Activated CD8-positive, alpha-beta memory T cell treated with anti-CD3 and anti-CD28 coated beads for 1 hour (primary cell): ENCODE measurements at places on chromosomes 6 and 20.

- DNase-seq = no peak
These were observed 278.7 kb upstream of the CITED2 start for GRCh38 chr6:139653111-139653510.

DNA sequence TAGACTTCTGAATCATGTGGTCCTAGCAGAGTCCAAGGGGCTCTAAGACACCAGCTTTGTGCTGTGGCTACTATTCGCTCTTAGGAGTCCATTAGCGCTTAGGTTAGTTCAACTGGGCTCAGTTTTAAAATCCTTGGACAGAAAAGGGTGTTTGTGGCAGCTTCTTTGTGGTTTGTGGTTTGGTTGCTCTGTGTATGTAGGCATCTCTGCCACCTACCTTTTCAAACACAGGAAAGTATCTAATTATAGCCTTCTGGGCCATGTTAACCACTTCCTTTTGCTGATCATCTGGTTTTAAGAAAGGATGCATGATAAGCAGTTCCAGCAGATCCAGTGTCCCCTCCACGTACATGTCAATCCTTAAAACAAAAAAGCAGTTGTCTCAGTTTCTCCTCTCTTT is 10.8 kb downstream of the GSTA4 start:
- no peak for DNase-seq

DNA sequence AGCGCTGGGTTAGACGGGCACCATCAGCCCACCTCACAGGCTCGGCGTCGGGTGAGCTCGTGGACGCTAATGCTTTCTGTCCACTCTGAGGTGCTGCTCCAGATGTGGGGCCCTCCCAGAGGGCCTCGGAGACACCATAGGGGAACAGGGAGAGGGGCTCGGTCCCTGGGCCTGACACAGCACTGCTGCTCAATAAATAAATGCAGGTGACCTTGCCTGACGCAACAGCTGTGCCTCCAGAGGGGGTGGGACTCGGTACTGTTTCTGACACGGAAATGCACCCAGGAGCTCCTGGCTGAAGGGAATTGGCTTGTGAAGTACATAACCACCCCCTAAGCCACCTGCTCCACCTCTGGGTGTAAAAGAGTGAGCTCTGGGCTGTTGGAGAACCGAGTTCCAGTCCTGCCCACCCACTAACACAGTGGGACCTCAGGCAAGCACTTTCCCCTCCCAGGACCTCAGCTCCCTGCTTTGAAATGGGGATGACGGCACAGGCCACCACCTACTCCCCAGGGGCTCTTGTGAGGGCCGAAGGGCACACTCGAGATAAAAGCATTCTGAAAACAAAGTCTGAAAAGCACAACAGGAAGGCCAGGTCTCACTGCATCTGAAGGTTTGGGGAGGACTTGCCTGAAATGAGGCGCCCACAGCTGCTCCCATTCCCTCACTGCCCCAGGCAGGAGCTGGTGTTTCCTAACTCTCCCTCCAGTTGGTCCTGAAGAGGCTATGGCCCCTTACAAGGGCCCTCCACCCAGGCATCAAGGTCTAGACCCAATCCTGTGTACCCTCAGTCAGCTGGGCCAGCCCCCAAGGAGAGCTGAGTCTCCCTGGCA is 6.7 kb downstream of the KCNK15 start:
- DNase-seq = no peak

- no peak for DNase-seq
These were observed 6.0 kb downstream of the CNPY3 start for GRCh38 chr6:42935322-42935721.

- no peak for DNase-seq
These were observed 179.3 kb downstream of the CARMIL1 start for GRCh38 chr6:25458485-25458884.

GRCh38 chr6:13076575-13076974 is 251.8 kb downstream of the TBC1D7 start:
- DNase-seq = no peak

DNA sequence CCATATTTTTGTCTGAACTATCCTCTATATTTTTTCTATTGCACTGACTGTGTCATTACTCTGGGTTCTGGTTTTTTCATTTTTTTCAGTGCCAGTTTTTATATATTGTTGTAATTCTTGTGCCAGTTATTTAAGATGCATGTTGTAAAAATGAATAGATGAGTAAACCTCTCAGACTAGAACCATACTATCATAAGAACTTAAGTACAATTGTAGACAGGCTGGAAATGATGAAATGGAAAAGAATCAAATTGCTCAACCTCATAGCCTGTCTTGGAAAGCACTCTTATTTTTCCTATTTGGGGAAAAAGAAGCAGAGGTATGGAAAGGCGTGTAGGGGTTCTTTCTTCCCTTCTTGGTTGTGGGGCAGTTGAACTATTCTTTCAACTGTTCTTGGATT is 30.2 kb downstream of the PANK2 start:
- DNase-seq = no peak

- DNase-seq = no peak
These were observed 23.0 kb downstream of the USP49 start for GRCh38 chr6:41872147-41872546.

GRCh38 chr6:164069350-164069990 is 655.0 kb downstream of the QKI start:
- DNase-seq = no peak

- no peak for DNase-seq
These were observed 74.2 kb downstream of the CD164 start for GRCh38 chr6:109308018-109308492.

DNA sequence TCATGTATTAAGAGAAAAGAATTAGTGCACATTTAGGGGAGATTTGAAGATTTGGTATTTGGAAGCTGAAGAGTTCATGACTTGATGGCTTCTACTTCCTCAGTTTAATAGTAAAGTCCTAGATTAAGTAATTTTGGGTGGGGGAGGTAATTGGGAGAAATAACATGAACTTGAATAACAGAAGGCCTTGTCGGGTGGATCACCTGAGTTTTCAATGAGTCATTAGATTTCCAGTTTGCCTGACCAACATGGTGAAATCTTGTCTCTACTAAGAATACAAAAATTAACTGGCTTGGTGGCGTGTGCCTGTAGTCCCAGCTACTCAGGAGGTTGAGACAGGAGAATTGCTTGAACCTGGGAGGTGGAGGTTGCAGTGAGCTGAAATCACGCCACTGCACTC is 181.0 kb downstream of the GJA1 start:
- DNase-seq = no peak

GRCh38 chr6:5996714-5997419 is 9.9 kb downstream of the NRN1 start:
- DNase-seq = no peak

GRCh38 chr6:90722648-90723047 is 135.8 kb upstream of the MAP3K7 start:
- DNase-seq = no peak

GRCh38 chr6:116971959-116972358 is 94.9 kb downstream of the RFX6 start:
- no peak for DNase-seq

DNA sequence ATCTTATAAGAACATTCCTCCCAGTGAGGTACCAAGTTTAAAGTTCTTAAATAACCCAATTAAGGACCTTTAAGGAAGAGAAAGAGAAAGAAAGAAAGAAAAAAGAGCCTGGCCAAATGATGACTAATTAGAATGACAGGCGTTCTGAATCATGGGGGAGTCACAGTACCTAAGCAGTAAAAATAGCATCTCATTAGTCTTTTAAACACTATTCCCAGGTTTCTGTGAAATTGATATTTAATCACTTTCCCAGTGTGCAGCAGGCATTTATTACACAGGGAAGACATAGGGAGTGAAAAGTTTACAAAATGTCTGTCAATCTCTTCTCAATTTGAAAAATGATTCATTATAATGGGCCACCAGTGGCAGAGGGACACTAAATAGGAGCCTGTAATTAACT is 251.4 kb upstream of the MANEA start:
- DNase-seq = no peak

- no peak for DNase-seq
These were observed 111.9 kb downstream of the CEBPB start for GRCh38 chr20:50302341-50303057.

DNA sequence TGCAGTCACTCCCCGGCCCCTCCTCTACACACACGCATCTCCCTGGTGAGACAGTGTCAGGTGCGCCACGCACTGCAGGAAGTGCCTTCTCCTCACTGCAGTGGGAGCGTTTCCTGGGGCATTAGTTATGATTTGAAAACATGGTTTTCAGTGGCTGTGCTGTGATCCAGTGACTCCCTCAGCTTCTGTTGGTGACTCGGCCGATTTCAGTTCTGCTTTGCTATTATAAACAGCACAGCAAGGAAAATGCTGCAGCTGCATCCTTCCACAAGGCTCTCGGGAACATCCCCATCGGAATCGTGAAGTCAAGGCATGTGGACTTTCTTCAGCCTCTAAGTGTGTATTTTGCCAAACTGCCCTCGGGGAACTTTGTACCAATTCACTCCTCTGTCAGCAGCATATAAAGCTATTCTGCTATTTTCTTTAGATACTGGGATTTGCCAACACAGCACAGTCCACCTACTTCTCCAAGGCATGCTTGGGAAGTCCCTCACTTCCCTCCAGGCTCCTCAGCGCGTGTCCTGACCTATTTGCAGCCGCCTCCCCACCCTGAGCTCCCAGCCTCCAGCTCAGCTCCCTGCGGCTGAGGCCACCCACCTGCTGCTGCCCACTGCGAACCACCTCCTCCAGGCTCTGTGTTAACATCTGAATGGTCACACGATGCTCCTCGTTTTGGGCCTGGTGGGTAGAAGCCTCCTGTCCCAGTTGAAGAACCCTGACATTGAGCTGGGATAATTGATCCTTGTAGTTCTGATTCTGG is 54.5 kb downstream of the GINS1 start:
- DNase-seq = no peak

GRCh38 chr6:165807249-165807960 is 144.4 kb upstream of the PDE10A start:
- DNase-seq = no peak

DNA sequence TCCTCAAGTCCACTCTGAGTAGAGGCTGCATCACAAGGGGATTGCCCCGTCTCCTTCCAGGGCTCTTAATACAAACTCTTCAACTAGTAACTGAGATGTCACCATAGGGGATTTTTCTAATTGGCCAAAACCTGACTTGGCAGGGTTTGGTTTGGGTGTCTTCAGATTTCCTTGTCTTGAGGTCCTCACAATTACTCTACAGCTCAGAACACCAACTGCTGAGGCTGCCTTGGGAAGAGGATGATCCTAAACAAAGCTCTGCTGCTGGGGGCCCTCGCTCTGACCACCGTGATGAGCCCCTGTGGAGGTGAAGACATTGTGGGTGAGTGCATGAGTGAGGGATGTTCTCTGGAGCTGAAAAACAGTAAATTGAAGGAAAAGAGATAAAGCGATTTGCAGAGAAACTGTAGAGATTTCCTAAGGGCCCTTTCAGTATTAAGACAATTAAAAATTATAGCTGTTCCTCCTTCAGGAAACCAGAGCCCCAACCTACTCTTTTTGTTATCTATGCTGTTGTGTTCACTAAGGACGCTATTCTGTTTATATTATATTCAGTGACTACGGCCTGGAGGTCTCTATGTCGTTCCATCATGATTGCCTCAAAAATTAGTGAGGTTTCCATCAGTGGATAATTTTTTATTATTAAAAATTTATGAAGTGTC is at the start of gene HLA-DQA1:
Gene HLA-DQA1, plus strand, starts transcription at position 188 of the 662 bp plus-strand sequence. Its CDS starts 53 bp downstream, at position 241.
- DNase-seq = no peak

DNA sequence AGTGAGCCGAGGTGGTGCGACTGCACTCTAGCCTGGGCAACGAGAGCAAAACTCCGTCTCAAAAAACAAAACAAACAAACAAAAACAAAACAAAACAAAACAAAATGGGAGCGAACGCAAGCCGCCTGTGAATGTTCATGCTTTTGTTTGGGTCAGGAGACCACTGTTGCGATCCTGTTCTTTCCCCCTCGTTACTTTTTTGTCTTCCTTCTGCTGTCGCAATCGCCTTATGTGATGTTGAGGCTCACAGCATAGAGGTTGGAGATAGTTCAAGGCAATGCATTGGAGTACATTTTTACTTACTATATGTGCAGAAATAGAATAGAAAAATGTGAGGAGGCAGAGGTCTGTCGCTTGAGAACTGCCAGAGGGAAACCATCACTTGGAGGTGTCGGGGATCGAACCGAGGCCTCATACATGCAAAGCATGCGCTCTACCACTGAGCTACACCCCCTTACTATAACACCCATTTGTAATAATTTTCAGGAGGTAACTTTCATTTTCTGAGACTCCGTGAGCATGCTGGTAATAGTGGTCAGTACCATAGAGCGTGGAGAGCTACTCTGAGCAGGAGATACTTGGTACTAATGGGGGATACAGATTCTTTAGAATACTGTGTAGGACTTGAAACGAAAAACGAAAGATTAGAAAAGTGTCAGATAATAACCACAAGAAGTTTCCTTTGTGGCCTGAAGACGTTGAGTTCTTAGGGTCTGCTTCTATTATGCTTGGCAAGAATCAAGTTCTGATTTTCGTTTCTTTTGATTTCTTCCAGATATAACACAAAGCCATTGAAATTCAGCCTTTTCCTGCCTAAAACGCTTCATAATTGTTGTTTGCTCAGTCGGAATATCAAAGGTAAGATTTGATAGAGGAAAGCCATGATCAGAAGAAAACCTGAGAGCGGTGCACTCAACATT is 121.1 kb downstream of the TRIM27 start:
- no peak for DNase-seq

DNA sequence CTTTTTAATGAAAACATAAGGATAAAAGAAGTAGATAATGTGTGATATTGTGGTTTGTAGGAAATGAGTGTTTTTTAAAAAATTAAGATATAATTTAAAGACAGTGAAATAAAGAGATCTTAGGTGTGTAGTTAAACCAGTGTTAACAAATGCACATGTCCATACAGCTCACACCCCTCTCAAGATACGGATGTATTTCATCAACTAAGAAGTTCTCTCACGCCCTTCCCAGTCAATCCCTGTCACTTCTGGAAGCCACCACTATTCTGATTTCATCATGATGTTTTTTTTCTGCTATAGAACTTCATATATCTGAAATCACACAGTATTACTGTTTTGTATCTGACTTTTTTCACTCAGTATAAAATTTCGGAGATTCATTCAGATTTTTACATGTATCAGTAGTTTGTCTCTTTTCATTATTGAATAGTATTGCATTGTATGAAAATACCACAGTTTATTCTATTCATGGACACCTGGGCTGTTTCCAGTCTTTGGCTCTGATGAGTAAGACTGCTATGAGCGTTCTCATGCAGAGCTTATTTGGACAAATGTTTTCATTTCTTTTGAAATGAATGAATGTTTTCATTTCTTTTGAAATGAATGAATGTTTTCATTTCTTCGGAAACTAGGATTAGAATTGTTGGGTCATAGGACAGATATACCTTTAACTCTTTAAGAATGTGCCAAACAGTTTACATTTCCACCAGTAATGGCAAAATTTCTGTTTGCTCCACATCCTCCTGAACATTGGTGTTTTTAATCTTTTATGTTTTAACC is 49.7 kb upstream of the ELOVL5 start:
- DNase-seq = no peak
